AG10803 (cell line): ENCODE measurements at places on chromosomes 11 and 22.

DNA sequence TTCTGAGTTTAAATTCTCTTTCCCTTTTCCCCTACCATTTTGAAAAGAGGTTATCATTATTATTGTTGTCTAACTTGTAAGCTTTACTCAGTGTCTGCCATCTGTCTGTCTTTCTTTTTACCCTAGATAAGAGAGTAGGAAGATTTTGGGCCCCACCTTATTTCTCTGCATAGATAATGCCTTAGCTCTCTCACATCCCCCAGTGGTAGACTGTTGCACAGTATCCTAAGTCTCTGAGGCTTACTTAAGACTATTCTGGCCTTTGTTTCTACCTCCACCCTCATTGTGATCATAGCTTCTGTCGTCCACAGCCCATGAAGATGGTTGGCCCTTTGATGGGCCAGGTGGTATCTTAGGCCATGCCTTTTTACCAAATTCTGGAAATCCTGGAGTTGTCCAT lies 3.6 kb upstream of the OR51L1 start:
- peak; percentile 0 for DNase-seq

GRCh38 chr11:106480581-106481190 lies 403.2 kb downstream of the AASDHPPT start:
- peak; percentile 24 for DNase-seq

DNA sequence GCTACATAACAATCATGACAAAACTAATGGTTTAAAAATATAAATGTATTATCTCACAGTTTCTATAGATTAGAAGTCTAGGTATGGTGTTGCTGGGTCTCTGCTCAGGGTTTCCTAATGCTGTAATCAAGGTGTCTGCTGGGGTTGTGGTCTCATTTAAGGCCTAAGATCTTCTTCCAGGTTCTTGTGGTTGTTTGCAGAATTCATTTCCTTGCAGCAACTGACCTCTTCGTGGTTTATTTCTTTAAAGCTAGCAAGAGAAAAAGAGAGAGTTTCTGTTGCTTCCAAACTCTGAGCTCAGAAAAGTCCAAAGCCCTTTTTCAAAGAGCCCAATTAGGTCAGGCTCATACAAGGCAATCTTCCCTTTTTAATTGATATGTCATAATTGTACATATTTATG lies 452.7 kb upstream of the CCDC179 start:
- peak; percentile 12 for DNase-seq

GRCh38 chr22:29208879-29209623 lies 3.4 kb downstream of the EMID1 start:
- DNase-seq = no peak

DNA sequence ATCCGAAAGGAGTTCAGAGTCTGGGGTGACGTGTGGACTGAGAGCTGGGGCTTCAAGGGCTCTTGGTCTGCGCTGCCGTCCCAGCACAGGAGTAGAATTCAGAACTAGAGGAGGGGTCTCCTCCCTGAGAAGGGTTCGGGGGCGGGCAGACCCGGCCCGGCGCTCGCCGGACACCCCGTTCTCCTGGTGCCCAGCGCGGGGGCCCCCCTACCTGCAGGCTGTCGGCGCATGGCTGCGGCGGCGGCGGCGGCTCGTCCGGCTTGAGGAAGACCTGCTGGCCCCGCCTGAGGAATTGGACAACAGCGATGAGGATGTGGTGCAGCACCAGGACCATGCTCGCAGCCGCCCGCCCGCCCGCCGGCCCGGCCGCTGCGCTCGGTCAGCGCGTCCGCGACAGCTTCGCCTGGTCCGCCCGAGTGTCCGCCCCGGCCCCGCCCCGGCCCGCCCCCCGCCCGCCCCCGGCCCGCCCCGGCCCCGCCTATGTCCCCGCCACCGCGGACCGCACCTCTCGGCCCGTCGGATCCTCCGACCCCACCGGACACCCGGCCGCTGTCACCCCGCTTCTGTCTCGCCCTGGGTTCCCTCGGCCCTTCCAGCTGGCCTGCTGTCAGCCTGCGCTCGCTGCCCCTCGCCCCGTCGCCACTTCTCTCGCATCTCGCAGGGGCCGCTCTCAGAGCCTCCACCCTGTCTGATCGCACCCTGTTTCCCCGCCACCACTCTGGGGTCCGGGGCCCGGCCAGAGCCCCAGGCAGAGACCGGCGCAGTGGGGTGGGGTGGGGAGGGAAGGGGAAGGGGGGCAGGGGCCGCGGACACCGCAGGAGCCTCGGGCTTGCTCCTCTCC lies 32.0 kb downstream of the PDE2A start:
- DNase-seq = peak; percentile 3

DNA sequence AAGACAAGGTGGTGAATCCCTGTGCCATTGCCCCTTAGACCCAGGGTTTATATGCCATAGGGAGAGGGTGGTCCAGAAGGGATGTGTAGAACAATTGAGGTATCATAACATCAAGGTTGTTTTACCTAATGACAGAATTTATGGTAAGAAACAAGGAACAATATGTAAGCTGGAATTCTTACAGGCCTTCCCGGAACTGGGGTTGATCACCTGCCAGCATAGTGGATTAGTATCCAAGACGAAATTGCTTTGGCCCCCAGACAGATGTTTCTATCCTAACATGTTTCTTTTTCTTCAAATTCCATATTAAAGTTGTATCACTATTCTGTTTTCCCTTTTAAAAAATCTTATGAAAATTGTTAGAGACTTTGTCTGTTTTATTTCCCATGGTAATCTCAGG lies 343.8 kb upstream of the ANO3 start:
- DNase-seq = no peak

GRCh38 chr22:24954114-24954463 lies 1.6 kb downstream of the KIAA1671 start:
- no peak for DNase-seq

DNA sequence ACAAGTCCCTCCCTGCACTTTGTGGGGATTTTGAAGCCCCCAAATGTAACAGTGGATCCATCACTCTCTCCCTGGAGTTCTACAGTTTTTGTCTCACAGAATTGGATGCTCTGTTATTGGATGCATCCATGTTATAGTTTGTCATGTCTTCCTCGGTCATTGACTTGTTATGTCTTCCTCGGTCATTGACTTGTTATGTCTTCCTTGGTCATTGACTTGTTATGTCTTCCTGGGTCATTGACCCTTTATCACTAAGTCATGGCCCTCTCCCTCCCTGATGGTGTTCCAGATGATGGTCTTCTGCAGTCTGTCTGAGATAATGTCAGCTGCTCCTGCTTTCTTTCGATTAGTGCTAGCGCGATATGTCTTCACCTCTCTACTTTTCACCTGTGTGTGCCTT lies 981.5 kb downstream of the BRD1 start:
- DNase-seq = no peak

GRCh38 chr11:112277941-112278340 lies 17.3 kb upstream of the PLET1 start:
- peak; percentile 55 for DNase-seq

- no peak for DNase-seq
Measured at GRCh38 chr22:50403701-50404101, 60.6 kb downstream of the PPP6R2 start.

GRCh38 chr11:86237267-86237804 lies 7.2 kb upstream of the EED start:
- no peak for DNase-seq

DNA sequence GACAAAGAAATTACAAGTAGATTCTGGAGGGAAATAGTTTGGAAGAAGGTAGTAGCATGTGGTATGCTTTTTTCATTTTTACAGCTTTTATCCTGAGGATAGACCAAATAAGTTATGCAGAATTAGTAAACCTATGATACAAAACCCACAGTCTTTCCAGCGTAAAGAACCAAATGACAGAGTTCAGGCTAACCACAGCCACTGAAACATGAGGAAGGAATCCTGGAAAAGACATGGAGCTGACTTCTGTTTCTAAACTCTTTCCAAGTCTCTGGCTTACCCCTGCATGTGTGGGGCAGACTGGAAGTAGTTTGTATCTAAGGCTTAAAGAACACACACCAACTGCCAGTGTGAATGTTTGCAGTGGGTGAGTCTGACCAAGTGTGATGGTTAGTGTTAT lies 258.4 kb upstream of the TENM4 start:
- no peak for DNase-seq

DNA sequence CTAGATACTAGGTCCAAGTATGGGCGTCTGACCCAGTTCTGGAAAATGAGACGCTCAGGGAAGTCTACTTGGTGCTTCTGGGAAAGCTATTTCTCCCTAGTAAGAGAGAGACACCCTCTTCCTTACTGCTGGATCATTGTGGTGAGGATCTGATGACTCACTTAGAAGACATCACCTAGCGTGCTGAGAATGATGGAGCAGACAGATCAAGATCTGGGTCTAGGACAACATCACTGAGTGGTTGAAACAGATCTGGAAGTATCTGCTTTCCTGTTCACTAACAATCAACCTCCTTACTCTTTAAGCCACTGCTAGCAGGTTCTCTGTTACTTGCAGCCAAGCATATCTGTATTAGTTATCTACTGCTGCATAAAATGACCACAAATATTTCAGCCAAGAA lies 38.3 kb upstream of the HMGXB4 start:
- DNase-seq = peak; percentile 68

DNA sequence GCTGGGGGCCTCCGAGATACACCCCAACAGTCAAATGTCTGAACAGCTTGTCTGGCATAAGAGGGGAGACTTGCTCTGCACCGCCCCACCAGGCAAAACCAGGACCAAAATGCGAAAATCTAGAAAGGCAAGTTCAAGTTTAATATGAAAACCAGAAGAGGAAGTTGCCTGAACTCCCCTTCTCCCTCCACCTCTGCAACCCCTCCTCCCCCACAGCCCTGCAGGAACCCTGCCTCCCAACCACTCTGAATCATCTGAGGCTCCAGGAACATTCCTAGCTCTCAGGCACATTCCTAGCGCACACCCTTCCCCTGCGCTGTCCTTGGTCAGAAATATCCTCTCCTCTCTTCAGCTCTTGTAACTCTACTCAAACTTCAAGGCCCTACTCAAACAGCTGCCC lies 36.7 kb downstream of the ISX start:
- DNase-seq = peak; percentile 8

- no peak for DNase-seq
Measured at GRCh38 chr22:47417699-47418098, 655.2 kb downstream of the TBC1D22A start.

DNA sequence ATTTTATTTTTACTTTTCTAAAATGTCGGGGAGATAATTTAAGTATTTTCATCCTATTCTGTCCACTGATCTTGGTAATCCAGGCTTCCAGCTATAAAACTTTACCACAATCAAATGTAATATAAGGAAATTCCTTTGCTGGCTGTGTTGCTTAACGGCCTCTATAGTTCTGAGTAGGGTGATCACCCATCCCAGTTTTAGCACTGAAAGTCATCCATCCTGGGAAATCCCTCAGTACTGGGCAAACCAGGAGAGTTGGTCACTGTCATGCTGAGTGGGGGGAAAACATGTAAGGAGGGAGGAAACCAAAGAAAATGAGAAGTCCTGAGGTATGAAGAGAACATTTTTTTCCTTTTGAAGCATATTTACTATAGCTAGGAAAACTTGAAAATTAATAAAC lies 12.8 kb upstream of the BACE1-AS start:
- DNase-seq = peak; percentile 9

GRCh38 chr11:706957-707816 lies 1.2 kb downstream of the EPS8L2 start:
- peak; percentile 49 for DNase-seq

GRCh38 chr11:68128682-68129327 lies 7.6 kb upstream of the CHKA start:
- DNase-seq = peak; percentile 72

- no peak for DNase-seq
Measured at GRCh38 chr22:23313791-23314567, 133.7 kb downstream of the BCR start.

DNA sequence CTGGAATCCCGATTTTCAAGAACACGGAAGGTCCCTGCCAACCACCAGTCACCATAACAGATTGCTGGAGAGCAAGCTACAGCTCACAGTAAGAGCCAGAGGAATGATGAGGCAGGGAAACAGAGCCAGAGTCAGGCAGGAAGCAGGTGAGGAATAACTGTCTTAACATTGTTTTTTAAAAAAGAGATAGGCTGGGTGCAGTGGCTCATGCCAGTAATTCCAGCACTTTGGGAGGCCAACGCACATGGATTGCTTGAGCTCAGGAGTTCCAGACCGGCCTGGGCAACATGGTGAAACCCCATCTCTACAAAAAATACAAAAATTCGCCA lies 13.5 kb upstream of the CASTOR1 start:
- no peak for DNase-seq

DNA sequence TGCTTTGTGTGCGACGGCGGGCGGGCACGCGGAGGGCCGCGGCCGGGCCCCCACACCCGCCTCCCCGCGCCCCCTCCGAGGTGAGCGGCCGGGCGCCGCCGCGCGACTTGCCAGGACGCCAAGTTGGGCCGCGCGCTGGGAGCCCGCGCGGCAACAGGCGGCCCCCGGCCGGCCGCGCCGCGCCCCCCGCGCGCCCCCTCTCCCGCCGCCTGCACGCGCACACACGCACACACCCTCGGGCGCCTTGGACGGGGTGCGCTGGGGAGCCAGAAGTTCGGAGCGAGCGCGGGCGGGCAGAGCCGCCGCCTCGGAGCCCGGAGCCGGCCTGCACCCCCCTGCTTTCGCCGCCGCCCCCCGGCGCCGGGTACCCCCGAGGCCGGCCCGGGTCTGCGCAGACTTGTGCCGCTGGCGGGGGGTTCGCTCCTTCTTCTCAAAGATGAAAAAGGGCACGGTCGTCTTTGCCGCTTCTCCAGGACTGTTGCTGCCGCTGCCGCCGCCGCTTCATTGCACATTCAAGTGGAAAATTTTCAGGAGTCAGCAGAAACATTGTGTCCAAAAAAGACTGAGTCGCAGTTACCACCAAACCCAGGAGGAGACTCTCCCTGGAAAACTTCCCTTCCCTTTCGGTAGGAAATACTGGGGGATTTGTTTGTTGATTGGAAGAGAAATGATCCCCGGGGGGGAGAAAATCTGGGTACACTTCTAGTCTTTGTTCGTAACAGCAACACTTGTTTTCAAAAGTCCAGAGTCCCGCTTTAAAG lies 895 bp downstream of the TEAD1 start:
- DNase-seq = no peak

DNA sequence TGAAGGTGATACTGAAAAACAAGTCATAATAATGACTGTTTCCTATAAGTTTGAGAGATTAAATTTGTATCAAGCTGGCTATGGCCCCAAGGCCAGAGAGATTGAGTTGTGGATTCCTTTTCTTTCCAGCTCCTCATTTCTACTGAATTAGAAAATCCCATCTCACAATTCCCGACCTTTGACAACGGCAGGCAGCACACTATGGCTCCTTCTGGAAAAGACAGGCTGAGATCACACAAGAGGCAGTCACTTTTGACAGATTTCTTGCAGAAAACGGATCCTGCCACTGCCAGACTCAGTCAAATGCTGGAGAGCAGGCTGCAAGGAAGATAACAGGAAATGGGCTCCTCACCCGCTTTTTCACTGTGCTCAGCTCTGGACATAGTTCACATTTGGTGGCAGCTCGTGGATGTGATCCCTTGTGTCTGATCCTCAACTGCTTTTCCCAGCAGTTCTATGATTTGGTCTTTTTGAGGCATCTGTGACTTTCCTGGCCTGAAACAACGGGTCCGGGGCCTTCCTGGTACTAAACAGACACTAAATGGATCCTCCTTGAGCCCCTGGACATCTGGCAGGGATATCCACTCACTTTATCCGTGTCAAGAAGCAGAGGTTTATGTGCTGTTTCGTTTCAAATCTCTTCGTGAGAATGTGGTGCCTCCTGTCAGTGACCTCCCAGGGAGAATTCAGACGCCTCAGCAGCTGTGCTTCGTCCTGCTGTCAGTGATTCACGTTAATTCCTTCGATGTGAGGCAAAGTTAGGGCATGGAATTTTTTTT lies 26.1 kb upstream of the RTL6 start:
- DNase-seq = peak; percentile 97

- DNase-seq = peak; percentile 64
Measured at GRCh38 chr11:94781837-94782236, 13.7 kb downstream of the AMOTL1 start.
